ENCODE measurements at places on chromosomes 16 and 17.

DNA sequence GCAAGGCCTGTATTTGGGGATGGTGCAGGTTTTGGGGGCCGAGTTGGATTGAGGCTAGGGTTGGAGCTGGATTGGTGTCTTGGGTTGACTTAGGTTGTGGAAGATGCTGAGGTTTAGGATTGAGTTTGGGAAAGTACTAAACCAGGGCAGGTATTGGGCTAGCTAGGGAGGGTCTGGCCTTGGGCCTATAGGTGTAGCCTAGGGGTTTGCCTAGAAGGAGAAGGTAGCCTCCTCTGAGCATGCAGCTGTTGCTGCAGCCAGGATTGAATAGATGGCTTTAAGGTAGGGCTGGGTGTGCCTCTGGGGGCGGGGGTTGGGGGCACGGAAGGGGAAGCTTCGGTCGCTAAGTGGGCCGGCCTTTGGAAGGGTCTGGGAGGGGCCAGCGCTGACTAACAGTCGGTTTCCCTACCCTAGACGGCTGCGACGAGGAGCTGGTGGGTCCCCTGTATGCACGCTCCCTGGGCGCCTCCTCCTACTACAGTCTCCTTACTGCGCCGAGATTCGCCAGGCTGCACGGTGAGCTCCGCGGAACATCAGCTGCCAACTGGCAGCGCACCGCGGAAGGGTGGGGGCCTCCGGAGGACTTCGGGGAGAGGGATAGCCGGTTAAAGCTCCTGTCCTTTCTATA lies 1.2 kb downstream of the CNTNAP1 start:
- no peak for DNase-seq

DNA sequence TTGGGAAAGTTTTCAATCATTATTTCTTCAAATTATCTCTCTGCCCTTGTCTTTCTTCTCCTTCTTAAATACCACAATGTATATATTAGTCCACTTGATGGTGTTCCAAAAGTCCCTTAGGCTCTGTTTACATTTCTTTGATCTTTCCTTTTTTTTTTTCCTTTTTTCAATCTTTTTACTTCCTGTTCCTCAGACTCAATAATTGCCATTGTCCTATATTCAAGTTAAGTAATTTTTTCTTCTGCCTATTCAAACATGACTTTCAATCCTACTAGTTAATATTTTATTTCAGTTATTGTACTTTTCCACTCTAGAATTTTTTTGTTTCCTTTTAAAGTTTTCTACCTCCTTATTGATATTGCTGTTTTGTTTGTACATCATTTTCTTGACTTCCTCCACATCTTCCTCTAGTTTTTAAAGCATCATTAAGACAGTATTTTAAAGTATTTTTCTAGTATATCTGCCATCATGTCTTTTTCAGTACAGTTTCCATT lies 15.8 kb upstream of the UQCRC2 start:
- DNase-seq = no peak

GRCh38 chr16:51113236-51114125 lies 37.6 kb downstream of the SALL1 start:
- no peak for DNase-seq

- no peak for DNase-seq
Observed at GRCh38 chr17:59074494-59074893, 32.2 kb downstream of the TRIM37 start.

DNA sequence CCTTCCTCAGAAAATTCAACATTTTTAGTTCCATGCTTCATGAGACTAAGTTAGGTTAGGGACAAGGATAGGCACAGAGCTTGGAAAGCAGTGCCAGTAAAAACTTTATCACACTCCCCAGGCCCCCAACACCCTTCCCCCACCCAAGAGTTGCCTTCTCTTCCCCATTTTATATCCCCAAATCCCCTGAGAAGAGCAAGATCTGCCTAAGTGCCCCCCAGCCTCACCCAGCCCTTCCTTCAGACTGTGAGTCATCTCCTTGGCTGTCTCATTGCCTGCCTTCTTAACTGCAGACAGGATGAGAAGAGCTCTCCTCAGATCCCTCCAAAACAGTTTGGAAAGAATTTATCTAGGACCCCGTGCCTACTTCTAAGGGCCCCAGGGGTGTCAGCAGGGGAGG lies 55.8 kb downstream of the NEUROD2 start:
- no peak for DNase-seq

- no peak for DNase-seq
Observed at GRCh38 chr17:75832164-75832651, 12.0 kb downstream of the UNC13D start.

GRCh38 chr17:51087072-51087757 lies 33.5 kb downstream of the SPAG9 start:
- no peak for DNase-seq

DNA sequence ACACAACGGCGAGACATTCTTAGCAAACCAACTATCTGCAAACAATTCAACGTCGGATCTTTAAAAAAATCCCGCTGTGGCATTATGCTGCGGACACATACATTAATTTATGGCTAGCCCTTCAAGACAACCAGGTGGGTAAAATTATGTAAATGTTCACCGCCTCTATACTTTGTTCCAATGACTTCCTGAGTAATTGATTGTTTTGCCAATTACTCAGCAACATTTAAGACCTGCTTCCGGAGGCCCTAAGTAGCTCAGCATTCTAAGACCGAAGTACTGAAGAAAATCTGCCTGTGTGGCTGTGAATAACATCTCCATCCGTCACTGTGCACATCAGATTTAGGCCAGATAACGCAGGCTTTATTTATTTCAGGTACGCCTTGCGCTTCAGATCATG lies 23.3 kb downstream of the QPRT start:
- DNase-seq = no peak

DNA sequence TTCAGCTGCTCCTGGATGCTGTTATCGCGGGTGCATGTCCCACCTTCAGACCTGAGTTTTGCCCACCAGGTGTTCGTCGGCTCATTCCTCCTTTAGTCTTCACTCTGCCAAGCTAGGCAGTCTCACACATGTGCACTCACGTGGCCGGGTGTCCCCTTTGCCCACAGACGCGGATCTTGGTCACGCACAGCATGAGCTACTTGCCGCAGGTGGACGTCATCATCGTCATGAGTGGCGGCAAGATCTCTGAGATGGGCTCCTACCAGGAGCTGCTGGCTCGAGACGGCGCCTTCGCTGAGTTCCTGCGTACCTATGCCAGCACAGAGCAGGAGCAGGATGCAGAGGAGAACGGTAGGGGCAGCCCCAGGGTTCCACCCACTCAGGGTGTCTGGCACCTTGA lies 133.1 kb downstream of the ABCC6 start:
- no peak for DNase-seq

- DNase-seq = no peak
Observed at GRCh38 chr16:48113471-48113870, 42.3 kb downstream of the ABCC12 start.

- no peak for DNase-seq
Observed at GRCh38 chr17:47792457-47792856, 29.1 kb downstream of the OSBPL7 start.

- no peak for DNase-seq
Observed at GRCh38 chr17:43517161-43517560, 29.0 kb downstream of the ETV4 start.

DNA sequence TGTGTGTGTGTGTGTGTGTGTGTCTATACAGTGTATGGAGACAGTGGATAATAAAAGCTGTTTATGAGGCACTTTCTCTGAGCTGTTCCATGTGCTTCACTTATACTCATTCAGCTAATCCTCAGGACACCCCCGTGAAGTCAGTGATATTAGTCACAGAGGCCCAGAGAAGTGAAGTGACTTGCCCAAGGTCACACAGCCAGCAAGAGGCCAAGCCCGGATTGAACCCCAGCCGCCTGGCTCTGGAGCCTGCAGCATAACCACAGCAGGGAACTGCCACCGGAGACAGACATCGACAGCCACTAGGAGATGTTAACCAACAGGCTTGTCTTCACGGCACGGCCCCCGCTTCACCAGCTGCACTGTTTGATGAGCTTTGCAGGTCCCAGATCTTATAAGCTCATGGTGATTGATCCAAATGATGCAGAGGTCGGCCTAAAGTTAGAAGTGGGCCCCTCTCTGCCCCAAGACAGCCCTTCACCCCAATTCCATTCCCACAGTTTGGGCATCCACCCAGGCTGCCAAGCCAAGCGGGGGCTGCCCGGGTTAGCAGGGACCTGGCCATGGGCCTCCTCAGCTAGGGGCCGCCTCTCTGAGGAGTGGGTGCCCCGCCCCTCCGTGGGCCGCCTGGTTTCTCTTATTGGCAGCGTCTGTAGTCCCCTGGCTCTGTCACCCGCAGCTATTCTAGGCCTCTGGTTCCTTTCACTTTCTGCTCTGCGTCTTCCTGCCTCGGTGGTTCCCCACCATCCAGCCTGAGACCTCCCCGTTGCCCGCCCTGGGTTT lies 30.9 kb downstream of the SOCS1 start:
- peak; percentile 82 for DNase-seq

Measured in stimulated activated CD8-positive, alpha-beta memory T cell treated with anti-CD3 and anti-CD28 coated beads, Interleukin-2, amount 100 ng/mL, for 48 hours (primary cell).